Activated CD4-positive, alpha-beta T cell treated with anti-CD3 and anti-CD28 coated beads, Interleukin-2, Interleukin-6, amounts not matched to agents 100 ng/mL and 50 ng/mL, durations not matched to agents 16 hours and 8 hours (primary cell): ENCODE measurements at places on chromosomes 4 and X.

GRCh38 chr4:86472377-86473019, 112.6 kb upstream of the MAPK10 start:
- no peak for DNase-seq

GRCh38 chr4:54233277-54233696, 4.2 kb downstream of the PDGFRA start:
- DNase-seq = peak; percentile 87

GRCh38 chrX:103254171-103254824, 657 bp downstream of the TCEAL8 start:
- peak; percentile 65 for DNase-seq

GRCh38 chrX:133985164-133985966, at the start of gene GPC3:
GPC3 (minus strand) TSS chrX:133985594.
- DNase-seq = peak; percentile 23

DNA sequence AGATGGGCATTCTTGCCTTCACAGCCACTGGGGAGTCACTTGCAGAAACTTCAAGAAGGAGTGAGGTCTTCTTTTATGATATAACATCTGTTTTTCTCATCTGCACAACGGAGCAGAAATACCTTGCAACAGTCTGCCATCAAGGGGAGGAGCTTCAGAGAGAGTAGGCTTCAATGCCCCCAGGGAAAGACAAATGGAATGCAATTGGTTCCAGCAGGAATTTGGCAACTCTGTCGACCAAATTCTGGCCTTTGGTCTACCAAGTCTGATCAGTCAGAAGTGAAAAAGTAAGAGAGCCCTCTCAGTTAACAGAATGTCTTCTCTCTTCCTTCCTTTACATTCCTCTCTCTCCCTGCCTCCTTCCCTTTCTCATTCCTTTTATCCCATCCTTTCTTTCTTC, 229.3 kb downstream of the IDS start:
- DNase-seq = no peak

DNA sequence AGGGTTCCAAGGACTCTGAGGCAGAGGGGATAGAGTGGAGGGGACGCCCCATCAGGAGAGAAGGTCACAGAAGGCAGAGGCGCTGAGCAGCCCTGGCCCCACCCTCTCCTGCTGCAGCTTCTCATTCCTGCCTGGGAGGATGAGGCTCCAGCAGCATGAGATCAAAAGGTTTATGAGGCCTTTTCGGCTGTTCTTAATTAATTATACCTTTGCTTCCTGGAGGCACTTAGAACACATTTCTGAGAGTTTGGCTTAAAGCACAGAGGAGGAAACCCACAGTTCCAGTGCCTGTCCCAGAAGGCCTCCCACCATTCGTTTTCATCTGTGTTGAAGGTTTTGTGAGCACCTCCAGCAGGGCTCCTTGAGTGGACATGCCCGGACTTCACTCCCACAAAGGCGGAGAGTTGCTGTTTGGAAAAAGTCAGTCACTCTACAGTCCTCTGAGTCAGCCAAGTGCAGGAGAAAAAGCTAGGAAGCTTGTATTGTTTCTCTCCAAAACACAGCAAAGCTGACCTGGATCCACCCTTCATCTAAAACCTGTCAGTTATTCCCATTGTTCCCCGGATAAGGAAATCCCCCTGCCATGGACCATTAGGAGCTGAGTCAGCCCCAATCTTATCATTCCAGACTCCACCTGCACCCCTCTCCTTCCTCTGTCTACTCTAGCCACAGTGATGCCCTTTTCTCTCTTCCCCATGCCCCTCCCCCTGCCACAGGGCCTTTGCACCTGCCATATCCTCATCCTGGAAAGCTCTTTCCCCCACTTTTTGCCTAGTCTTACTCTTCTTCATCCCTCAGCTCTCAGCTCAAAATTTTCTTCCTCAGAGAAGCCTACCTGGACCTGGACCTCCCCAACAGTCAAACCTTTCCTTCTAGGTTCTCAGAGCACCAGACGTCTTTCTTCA, 276.8 kb downstream of the FBXW7 start:
- no peak for DNase-seq

DNA sequence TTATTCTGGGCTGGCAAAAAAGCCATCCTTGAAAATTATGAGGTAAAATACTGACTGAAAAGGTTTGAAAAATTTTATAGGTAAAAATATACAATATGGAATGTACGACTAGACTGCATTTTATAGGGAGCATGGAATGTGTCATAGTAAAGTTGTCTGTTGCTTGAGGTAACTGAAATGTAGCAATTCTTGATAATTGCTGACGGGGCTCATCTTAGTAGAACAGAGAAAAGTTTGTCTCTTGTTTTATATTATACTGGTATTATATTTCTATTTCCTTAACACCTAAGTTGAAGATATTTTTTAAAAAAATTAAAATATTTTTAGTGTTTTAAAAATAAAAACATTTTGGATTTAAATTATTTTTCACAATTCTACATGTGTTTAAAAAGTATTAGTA, 11.0 kb downstream of the GRIA2 start:
- DNase-seq = no peak

DNA sequence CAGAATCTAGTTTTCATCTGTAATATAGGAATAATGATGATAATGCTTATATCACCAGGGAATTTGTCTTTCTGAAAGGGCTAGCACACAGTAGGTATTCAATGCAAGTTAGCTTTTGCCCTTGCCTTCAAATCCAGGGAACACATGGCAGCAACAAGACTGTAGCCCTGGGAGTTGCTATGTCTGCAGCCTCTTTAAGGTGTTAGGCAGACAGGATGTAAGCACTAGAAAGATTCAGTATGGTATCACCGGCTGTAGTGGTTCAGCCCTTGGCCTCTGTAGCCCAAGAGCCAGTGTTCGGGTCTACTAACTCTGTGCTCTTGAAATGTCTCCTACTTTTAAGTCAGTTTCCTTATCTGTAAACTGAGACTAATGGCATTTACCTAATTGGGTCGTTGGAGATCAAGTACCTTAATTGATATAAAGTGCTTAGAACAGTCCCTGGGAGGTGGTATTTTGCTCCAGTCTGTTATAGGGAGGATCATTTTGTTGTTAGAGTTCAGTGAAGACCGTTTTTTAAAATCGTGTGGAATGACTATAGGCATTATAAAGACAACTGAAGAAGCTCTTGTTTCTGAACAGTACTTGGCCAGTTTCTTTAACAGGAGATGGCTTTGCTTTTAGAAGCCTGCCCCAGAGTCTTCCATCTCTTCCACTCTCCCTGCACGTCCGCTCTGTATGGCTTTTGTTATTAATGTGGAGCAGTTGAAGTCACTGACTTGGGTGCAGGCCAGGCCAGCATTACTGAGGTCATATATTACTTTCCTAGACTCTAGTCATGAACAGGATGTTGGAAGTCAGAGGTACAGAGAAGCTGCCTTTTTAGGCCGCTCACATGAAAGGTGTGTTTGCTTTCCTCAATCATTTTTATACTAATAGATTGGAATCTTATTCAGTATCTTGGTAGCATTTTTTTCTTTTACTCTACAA, 44.8 kb downstream of the GAB1 start:
- DNase-seq = no peak

DNA sequence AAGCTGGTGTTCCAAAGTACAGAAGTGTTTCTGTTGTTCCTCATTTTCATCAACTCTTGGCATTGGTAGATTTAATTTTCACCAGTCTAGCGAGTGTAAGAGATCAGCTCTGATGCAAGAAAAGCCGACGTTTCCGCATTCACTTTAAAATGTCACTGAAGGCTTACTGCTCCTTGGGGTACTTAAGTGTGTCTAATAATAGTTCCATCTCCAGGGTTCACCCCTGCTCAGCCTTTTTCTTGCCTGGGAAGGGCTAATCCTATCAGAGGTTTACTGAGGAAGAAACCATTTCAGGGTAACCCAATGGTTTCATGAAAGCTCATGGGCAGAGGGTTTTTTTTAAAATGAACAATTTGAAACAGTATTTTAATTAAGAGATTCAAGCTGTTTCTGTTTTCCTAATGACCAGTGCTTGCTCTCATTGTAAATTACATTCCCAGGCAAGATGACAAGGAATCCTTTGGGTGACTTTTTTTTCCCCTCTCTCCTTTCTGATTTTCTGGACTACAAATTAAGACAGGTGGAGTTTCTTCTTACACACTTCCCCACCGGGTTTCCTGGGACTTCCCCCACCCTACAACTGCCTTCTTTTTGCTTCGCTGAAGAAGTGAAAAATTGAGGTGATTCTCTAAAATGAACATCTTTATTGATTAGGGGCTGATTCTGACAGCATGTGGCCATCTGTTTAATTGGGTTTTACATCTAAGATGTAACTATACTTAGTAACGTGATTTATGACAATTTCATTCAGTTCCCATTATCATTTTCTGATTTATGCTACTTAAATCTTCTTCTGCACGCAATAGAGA, 78.7 kb upstream of the CBLL2 start:
- DNase-seq = no peak

- DNase-seq = no peak
These were observed 55.4 kb upstream of the ESX1 start for GRCh38 chrX:104310090-104310489.

- no peak for DNase-seq
These were observed 19.1 kb upstream of the PDS5A start for GRCh38 chr4:39996811-39997210.

- DNase-seq = no peak
These were observed 103.1 kb downstream of the PHEX start for GRCh38 chrX:22135171-22135711.

DNA sequence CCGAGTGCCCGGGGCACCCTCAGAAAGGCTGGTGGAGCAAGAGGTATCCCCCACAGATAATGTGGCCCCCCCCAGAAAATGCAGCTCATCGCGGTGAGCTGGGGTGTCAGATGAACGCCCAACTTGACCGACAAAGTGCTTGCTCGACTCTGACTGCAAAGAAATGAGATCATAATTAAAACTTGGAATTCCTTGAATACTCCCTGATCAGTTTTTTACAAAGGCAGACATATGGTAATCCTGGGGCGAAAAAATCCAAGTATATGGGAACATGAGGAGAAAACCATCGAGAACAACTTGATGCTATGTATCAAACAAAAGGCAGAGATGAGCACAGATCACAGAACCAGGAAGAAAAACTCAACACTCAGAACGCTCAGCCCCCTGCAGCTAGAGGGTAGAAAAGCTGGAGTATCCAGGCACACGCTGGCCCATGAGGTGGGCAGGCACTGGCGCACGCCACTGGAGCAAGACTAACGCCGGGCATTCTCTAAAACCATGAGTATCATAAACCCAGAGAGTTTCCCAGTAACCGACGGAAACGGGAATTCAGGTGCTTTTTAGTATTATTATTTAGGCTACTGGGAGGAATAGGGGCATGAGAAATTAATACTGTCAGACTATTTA, 127.3 kb downstream of the AFAP1 start:
- no peak for DNase-seq

GRCh38 chr4:89708903-89709421, 128.0 kb downstream of the SNCA start:
- DNase-seq = no peak

- no peak for DNase-seq
These were observed 6.8 kb downstream of the TXK start for GRCh38 chr4:48127231-48127630.

- no peak for DNase-seq
These were observed 6.2 kb downstream of the PLAC8 start for GRCh38 chr4:83108101-83108861.

- DNase-seq = no peak
These were observed 29.6 kb downstream of the SMARCA1 start for GRCh38 chrX:129493643-129494042.

DNA sequence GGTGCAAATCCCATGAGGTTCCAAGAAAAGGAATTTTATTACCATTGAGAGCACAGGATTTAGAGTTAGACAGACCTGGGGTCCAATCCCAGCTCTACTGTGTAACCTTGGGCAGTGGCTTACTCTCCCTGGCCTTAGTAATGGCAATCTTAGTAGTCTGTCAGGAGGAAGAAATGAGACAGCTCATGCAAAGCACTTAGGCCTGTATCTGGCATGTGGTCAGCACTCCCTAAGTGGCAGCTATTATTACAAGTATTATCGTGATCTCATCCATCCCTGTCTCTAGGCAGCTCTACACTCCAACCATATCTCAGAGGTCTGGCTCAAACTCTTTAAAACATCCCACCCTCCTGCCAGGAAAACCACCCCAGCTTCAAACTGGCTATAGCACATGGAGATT, 129.6 kb upstream of the NALF2 start:
- DNase-seq = no peak

- peak; percentile 74 for DNase-seq
These were observed 42.2 kb downstream of the SH2D1A start for GRCh38 chrX:124388562-124388961.

- DNase-seq = no peak
These were observed 149.3 kb upstream of the TENM3 start for GRCh38 chr4:182093935-182094334.

GRCh38 chr4:7124689-7125442, 57.0 kb upstream of the GRPEL1 start:
- DNase-seq = no peak

DNA sequence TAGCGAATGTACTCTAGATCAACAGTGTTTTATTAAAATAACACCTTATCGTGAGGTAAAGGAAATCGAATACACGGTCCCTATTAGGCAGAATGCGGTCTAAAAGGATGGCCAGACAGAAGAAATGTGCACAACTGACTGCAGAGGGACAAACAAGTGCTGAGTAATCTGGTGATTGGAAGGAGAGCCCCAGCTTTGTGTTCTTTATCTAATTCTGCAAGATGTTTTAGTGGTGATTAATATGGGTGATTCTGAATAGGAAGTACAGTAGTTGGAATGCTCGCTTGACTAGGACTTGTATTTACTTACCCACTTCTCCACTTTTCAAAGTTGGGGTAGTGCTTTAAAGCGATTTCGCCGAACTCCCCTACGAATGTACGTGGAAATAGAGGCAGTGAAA, 1.2 kb downstream of the WDR44 start:
- peak; percentile 31 for DNase-seq

GRCh38 chr4:163164591-163164990, 2.1 kb downstream of the NAF1 start:
- DNase-seq = no peak

- DNase-seq = no peak
These were observed 277.9 kb downstream of the TRIML1 start for GRCh38 chr4:188417181-188417580.

DNA sequence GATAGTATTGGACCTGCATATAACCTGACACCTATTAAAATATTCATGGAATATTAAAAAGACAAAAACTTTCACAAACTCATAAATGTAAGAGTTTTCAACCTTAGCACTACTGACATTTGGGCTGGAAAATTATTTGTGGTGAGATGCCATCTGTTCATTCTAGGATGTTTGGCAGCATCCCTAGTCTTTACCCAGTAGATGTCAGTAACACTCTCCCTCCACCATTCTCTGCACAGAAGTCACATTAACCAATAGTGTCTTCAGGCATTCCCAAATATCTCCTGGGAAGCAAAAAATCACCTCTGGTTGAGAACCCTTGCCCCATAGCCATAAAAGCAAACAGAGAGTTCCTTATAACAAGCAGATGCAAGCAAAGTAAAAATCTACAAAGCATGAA, 41.4 kb upstream of the NDST4 start:
- DNase-seq = no peak
